ENCODE measurements at places on chromosomes 4 and X.

DNA sequence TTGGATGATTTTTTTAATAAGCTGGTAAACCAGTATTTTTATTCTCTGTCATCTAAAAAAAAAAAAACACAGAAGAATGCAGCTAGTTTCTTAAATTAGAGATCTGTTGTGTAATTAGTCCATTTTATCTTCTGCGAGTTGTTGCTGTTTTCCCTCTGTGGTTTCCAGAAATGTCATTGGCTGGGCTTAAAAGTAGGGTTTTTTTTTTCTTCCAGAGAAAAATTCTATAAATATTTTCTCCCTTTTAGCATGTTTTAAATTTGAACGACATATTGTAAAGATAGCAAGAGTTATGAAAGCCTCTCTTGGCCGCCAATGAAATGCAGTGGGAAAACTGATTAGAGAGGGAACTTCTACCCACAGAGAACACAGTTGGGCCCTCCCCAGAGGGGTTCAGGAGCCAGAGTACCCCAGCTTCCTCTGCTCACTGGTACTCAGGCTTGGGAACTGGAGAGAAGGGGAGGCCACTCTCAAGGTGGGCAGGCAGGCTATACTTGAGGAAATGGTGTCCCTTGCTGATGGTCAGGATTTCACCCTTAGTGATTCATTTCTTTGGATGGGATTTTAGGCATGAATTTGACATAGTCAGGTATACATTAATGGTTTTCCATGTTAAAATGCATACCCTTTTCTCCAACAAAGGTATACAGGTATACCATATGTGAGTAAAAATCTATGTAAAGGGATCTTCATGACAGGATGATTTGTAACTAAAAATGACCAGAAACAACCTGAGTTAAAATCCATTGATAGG is 166.1 kb downstream of the BCOR start:
- DNase-seq = no peak

- no peak for DNase-seq
Observed at GRCh38 chr4:108126806-108127205, 41.9 kb downstream of the LEF1 start.

GRCh38 chr4:7801001-7801400 is 138.7 kb downstream of the AFAP1 start:
- DNase-seq = no peak

DNA sequence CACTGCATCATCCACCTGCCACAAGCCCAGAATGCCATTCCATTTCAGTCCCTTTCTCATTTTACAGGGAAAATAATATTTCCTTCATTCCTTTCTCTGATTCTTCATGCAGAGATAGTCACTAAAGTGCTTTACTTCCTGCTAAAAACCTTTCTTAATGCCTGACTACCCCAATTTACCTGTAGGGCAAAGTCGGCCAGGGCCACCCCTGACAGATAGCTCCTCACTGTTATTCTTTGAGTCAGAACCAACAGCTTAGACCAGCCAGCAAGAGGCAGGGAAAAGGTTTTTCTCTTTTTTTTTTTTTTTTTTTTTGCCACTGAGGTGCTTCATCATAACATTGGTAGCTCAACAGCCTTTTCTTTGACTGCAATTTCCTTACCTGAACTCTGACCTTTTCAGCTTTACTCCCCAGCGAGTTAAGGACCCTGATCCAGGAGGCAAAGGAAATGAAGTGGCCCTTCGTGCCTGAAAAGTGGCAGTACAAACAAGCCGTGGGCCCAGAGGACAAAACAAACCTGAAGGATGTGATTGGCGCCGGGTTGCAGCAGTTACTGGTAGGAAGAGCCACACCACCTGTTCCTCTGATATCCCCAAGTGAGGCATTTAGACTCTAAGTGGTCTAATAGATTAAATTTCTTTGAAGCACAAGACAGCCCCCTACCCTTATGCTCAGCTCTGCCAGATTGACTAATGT is 85.0 kb downstream of the ALPK1 start:
- peak; percentile 18 for DNase-seq

DNA sequence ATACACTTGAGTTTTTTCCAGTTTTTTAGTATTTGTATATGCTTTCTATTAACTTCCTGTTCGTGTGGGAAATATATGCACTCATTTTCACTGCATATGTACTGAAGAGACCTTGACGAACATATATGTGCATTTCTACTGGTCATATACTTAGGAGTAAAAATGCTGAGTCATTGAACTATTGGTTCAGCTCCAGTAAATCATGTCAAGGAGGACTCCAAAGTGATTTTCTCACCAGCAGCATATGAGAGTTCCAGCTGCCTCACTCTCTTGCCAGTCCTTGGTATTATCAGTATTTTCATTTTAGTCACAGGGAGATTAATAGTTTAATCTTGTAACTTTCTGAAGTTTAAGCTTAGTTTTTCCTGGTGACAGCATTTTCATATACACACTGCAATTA is 2750.2 kb downstream of the ARAP2 start:
- no peak for DNase-seq

DNA sequence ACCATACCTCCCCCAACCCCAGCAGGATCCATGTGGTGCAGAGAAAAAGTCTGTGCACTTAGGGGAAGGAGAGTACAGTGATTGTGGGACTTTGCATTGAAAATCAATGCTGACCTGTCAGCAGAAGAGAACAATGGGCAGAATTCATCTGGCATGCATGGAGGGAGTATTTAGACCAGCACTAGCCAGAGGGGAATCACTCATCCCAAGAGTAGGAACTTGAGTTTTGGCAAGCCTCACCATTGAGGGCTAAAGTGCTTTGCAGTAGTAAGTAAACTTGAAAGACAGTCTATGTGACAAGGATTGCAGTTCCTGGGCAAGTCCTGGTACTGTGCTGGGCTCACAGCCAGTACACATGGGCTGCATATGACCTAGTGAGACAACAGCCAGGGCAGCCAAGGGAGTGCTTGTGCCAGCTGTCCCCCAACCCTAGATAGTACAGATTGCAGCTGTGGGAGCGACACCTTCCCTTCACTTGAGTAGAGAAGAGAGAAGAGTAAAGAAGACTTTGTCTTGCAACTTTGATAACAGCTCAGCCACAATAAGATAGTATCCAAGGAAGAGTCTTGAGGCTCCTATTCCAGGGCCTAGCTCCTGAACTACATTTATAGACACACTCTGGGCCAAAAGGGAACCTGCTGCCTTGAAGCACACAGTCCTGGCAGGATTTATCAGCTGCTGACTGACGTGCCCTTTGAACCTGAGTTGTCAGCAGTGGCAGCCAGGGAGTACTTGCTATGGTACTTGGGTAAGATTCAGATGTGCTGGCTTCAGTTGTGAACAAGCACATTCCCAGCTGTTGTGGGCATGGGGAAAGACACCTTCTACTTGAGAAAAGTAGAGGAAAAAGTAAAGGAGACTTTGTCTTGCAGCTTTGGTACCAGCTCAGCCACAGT is 48.7 kb downstream of the HDX start:
- DNase-seq = no peak

- no peak for DNase-seq
Observed at GRCh38 chr4:42917296-42917695, 24.8 kb downstream of the GRXCR1 start.

DNA sequence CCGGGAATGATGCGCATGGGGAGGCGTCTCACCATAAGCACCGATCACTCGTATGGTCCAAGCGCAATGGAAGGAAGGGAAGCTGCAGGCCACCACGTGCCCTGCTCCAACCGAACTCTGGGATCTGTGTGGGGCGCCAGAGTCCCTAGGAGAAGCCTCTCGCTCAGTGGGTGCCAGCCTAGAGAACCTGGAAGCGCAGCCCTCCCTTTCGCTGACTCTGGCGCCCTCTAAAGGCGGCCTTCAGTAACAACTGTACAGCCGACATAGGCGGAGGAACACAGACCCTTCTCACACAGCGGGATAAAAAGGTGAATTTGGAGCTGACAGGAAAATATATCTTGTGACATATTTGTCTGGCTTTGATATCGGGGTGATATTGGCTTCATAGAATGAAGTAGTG is 76.0 kb downstream of the INTS6L start:
- DNase-seq = no peak

DNA sequence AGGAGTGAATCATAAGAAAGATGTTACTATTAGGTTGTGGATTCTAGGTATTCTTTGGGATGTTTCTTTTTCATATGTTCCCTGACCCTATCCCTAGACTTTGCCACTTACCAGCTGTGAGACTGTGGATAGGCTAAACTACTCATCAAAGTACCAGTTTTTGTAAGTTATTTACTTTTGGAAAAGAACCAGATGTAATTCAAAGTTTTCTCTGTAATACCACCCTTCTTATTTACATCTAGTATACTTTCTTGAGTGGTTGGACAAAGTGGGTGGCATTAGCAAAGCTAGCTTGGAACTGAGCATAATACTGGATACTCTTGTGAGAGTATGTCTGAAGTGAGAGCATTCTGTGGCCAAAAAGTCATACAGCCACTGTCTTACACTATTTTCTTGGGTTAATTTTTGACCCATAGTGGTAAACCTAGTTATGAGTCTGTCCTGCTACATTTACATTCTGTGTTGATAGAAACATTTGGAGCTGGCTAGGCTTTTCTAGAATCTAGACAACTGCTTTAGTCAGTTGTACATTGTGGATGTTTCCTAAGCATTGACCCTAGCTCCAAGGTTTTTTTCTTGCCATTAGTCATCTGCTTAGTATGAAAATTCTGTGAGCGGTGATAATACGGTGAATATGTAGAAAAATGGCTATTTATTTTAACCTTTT is 41.7 kb downstream of the KDM6A start:
- no peak for DNase-seq

GRCh38 chrX:100745806-100746537 is 14.1 kb upstream of the SYTL4 start:
- no peak for DNase-seq

GRCh38 chr4:142088906-142089305 is 452.5 kb downstream of the IL15 start:
- DNase-seq = no peak

- DNase-seq = no peak
Observed at GRCh38 chr4:81505004-81505598, 33.4 kb upstream of the RASGEF1B start.

DNA sequence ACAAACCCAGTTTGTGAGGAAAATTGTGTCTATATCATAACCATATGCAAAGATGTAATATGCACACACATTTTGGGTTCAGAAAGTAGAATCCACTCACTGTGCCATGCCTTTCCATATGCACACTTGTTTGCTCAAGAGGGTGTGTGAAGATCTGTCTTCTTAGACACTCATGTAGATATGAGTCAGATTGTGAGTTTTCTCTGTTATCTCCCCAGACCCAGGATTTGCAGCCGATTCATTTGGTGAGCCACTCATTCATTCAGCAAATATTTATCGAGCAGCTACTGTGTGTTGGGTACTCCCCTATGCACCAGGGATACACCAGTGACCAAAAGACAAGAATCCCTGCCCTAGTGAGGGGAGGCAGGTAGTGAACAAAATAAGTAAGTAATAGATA is 81.5 kb downstream of the CLCN5 start:
- no peak for DNase-seq

DNA sequence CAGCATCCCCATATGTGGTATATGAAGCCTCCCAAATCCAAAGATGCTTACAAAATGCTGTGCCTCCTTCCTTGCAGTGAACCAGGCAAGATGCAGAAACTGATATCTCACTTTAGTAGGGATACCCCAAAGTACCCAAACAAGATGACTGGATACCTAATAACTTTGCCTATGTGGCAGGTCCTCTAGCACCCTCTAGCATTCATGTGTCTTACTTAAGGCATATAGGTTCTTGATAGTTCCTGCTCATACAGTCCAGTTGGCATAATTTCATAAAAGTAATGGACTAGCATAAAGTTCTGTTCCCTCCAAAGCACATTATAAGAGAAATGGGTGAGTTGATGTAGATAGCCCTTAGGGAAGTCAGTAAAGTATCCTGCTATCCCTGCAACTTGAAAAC is 36.8 kb upstream of the SPP1 start:
- no peak for DNase-seq

- no peak for DNase-seq
Observed at GRCh38 chrX:107560041-107560440, 68.3 kb upstream of the PRPS1 start.

DNA sequence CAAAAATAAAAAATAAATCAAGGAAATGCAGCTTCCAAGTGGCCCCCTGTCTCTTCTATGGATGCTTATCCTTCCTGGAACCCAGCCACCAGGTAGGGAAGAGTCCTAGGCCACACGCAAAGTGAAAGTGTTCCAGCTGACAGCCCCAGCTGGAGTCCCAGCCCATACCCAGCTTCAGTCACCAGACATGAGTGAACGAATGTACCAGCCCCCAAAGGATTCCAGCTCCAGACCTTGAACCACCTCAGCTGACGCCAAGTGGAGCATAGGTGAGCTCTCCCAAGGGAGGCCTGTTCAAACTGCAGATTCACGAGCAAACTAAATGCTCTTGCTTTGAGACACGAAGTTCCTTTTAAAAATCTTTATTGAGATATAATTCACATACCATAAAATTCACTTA is 62.0 kb downstream of the BCOR start:
- DNase-seq = no peak

DNA sequence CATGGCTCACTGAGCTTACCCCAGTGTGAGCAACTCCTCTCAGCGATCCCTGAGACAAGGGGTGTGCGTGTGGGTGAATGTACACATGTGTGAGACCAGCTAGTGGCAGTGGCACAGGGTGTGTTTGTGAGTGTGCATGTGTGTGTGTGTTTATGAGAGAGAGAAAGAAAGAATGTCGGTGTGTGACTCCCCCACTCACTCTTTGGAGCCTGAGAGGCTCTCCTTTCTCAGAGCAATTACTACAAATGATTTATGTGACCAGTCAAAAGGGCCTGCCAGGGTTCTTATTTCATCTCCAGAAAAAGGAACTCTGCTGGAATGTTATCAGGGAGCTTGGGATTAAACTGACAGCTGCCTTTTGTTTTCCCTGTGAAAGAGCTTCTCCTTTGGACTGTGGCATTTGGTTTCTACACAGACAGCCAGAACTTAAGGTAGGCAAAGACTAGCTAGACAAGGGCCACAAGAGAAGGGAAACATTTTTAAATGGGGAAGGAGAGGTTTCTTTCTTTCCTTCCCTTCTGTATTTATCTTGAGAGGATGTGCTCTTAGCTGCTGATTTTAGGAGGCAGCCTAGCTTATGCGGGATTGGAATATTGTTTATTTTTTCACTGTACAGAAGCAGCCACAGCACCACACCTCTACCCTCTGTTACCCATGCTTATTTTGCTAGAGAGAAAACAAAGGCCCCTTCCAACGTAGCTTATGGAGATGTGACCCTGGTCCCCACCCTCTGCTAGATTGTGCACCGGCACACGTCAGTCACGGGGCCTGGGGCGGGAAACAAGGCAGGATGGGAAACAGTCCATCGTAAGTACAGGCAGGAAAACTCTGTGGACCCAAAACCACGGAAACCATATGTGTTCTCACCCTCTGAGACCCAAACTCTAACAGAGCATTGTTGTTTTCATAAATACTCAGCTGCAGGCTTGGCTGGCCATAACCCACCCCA is 143.5 kb downstream of the MGST2 start:
- DNase-seq = no peak

DNA sequence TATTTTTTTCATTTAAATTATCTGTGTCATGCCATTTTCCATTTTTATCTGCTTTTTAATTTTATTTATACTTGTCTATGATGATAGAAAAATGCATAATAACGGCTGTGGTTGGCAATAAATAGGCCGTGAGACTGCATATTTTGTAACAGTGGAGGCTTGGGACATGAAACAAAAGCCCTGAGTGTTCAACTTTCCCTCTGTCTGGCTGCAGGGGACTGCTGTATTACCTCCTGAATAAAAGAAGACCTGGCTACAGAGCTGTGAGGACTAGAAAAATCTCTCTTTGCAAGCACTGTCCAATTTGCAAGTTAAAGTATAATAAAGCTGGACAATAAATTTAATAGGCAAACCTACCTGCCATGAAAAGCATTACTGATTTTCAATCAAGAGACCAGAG is 82.1 kb downstream of the MAGEB10 start:
- no peak for DNase-seq

GRCh38 chrX:13283950-13284546 is 35.8 kb downstream of the ATXN3L start:
- no peak for DNase-seq
